ENCODE measurements at places on chromosomes 12 and 14.

DNA sequence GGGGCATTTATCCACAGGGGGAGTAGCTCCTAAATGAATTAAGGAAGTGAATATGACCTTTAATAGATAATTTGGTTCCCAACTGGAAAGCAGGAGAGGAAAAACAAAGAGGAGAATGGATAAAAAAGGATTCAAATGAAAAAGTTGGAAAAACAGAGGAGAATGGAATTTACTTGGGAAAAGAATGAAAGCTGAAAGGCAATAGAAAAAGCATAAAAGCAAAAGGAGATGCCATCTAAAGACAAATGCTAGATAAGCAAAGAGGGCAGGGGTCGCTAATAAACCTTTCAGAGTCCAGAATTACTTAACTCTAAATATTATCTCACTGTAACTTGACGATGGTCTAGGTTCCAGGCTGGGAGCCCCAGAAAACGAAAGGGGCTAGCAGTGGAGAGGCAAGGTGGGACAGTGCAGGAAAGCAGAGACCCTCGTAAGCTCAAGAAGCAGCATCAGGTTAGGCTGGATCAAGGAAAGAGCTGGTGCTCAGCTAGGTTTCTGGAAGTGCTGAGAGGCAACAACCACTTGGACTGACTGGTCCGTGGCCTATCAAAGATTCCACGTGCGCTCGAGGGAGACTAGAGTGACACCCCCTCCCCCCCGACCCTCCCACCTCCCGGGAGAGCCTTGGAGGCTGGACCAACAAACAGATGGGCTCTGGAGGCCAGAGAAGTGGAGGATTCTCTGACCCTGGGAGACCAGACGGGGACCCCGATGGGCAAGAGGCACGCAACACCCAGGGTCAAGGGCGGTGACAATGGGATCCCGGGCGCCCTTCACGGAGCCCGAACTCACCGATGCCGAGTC is 1.2 kb downstream of the SLC2A13 start:
- no peak for DNase-seq

- DNase-seq: no peak
Observed at GRCh38 chr12:50419112-50419909, 18.6 kb downstream of the LARP4 start.

GRCh38 chr14:103549361-103550311 is 12.8 kb downstream of the BAG5 start:
- DNase-seq: no peak

- no peak for DNase-seq
Observed at GRCh38 chr14:83814896-83815295, 1715.0 kb upstream of the FLRT2 start.

DNA sequence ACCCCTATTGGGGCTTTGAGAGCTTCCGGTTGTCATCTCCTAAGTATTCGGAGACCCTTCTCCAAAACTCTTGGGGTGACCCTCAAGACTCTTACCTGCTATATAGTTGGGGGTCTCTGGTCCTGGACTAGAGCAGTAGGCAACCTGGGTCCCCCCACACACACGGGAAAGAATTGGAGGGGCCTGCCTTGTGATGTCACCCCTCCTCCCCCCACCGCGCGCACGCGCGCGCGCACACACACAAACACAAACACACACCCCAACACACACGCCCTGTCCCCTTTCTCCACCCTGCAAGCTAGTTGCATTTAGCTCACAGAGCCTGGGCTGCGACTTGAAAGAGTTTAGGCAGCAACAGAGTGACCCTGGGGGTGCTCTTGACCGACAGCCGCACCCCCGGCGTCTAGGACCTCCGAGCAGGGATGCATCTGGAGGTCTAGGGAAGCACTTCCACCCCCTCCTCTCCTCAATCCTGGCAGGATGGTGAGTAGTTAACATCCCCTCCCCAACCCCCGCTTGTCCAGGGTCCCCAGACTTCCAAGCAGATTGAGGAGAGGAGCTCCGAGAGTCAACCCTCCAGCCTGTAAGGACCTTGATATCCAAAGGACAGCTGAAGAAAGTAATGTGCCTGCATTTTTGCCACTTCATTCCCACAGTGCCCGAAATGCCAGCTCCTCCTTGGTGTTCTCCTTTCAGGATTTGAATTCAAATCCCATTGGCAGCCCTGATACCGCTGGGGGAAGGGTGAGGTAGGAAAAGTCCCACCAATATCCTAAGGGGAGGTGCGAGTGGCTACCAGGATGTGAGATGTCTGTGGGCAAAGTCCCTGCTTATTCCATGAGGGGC is 1.4 kb upstream of the DNAJC14 start:
- DNase-seq: peak; percentile 65

DNA sequence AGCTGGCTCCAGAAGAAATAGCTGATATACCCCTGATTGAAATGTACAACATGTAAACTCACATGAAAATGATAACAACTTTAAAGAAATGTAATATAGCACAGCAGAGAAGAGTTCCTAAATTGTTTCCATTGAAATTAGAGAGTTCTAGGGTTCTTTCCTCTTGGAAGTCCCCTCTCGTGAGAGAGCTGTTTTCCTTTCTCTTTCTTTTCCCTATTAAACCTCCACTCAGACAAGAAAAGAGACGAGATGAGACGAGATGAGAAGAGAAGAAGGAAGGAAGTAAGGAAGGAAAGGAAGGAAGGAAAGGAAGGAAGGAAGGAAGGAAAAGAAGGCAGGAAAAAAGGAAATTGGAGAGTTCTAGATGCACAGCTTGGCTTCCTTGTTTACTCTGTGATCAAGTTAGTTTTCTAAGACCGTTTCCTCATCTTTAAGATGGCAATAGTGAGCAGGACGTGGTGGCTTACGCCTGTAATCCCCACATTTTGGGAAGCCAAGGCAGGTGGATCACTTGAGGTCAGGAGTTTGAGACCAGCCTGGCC is 11.9 kb downstream of the DRAM1 start:
- no peak for DNase-seq

- peak; percentile 65 for DNase-seq
Observed at GRCh38 chr14:26963711-26964110, 365.9 kb upstream of the NOVA1 start.

DNA sequence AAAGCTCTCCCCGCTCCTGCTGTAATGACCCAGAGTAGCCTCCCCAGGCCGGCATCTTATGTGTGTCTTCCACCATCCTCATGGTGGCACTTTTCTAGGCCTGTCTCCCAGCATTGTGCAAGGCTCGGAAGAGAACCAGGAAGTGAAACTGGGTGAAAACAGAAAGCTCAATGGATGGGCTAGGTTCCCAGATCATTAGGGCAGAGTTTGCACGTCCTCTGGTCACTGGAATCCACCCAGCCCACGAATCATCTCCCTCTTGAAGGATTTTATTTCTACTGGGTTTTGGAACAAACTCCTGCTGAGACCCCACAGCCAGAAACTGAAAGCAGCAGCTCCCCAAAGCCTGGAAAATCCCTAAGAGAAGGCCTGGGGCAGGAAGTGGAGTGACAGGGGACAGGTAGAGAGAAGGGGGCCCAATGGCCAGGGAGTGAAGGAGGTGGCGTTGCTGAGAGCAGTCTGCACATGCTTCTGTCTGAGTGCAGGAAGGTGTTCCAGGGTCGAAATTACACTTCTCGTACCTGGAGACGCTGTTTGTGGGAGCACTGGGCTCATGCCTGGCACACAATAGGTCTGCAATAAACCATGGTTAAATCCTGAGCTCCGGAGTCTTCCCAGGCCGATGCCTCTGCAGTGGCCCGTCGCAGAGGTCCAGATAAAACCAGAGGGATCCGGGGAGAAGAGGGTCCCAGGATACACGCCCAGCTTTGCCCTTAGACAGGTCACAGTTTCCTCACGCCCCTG is 15.6 kb downstream of the ACVRL1 start:
- no peak for DNase-seq

DNA sequence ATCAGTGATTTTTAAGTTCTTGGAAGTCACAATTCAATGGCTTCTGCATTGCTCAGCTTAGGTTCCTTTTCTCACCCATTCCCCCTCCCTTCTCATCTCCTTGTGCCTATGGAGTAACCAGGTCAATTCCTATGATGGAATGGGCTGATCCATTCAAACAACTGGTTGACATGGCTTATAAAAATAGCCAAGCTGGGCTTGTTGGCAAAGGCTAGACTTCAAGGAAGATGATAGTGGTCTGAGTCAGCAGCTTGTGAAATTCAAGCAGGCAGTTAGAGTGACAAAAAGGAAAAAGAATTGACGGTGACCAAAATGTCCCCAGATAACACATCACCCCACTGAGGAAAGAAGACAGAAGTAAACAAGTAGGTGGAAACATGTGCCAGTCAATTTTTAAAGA is 119.9 kb upstream of the PCED1B start:
- DNase-seq: peak; percentile 40

- DNase-seq: no peak
Observed at GRCh38 chr12:127594351-127594970, 672.5 kb upstream of the TMEM132C start.

DNA sequence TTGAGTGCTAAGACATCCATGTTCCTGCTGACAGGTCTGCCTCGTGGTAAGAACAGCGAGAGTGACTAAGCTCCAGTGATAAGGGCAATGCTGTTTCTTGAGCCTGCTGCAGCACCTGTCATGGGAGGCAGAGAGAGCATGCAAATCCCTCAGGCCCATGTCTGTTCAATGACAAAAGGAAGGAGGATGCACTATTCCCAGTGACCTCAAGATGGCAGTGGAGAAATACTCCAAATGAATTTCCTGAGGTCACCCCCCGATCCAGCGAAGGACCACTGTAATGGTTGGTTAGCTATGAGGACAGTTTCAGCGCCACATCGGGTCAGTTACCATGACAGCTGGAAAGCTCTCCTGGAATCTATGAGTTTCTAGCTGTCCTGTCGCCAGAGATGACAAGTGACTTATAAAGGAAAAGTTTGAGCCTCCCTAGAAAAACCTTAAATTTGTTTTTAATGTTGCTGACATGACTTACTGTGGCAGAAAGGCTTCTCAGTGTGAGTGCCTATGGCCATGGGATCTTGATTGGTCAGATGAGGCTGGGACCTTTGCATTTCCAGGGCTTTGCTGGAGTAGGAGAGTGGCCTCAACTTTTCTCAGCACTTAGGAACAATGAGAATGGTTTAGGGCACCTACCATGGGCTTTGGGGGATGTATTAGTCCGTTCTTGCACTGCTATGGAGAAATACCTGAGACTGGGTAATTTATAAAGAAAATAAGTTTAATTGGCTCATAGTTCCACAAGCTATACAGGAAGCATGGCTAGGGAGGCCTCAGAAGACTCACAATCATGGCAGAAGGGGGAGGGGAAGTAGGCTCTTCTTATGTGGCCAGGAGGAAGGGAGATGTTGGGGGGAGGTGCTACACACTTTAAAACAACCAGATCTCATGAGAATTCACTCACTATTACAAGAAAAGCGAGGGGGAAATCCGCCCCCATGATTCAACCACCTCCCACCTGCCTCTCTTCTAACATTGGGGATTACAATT is 88.0 kb upstream of the TMEM260 start:
- peak; percentile 79 for DNase-seq

- DNase-seq: no peak
Observed at GRCh38 chr14:103067231-103067954, 10.0 kb upstream of the CDC42BPB start.

Measured in HTR-8/SVneo (cell line).